ENCODE measurements at places on chromosomes 2 and 18.
A peak's percentile ranks its signal among the peaks of the same experiment; 100 is the strongest.

- no peaks in the 10 kb centered on the region for H3K36me3 ChIP-seq
- H3K4me3 ChIP-seq = no peak overlapping the region
- no peaks in the 10 kb centered on the region for H3K27me3 ChIP-seq
- H3K4me1 ChIP-seq = no peaks in the 10 kb centered on the region
- DNase-seq = no peak
Measured at GRCh38 chr2:198053148-198053547, 248.8 kb downstream of the PLCL1 start.

GRCh38 chr18:55300421-55300935, 287.5 kb downstream of the TCF4 start:
- DNase-seq = peak; percentile 73
- H3K4me3 ChIP-seq = no peak overlapping the region
- no peak overlapping the region for H3K27ac ChIP-seq
- no peaks in the 10 kb centered on the region for H3K36me3 ChIP-seq
- H3K4me1 ChIP-seq = peaks cover 5% of the 10 kb centered on the region

- peaks cover 2% of the 10 kb centered on the region for H3K36me3 ChIP-seq
- H3K4me3 ChIP-seq = no peak overlapping the region
- no peaks in the 10 kb centered on the region for H3K27me3 ChIP-seq
- no peak overlapping the region for H3K27ac ChIP-seq
- no peak for DNase-seq
Measured at GRCh38 chr2:157809212-157809611, 66.9 kb downstream of the ACVR1 start.

DNA sequence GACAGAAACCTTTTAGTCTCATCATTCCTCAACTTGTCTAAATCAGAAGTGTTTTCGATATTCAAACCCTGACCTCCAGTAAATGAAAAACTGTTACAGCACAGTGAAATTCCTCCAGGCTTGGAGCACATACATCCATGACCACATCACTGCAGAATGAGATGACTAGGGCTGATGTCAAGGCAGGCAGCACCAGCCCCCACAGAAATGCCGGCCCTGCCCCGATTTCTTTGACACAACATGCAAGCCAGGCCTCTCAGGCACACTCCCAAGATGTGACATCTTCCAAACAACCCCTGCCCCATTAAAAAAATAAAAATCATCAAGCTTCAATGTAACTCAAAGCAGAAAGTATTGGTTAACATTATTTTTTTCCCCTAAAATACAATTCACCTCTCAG, 103.3 kb downstream of the CTAGE1 start:
- no peaks in the 10 kb centered on the region for H3K36me3 ChIP-seq
- H3K27me3 ChIP-seq = no peaks in the 10 kb centered on the region
- H3K27ac ChIP-seq = no peak overlapping the region
- no peaks in the 10 kb centered on the region for H3K4me1 ChIP-seq

DNA sequence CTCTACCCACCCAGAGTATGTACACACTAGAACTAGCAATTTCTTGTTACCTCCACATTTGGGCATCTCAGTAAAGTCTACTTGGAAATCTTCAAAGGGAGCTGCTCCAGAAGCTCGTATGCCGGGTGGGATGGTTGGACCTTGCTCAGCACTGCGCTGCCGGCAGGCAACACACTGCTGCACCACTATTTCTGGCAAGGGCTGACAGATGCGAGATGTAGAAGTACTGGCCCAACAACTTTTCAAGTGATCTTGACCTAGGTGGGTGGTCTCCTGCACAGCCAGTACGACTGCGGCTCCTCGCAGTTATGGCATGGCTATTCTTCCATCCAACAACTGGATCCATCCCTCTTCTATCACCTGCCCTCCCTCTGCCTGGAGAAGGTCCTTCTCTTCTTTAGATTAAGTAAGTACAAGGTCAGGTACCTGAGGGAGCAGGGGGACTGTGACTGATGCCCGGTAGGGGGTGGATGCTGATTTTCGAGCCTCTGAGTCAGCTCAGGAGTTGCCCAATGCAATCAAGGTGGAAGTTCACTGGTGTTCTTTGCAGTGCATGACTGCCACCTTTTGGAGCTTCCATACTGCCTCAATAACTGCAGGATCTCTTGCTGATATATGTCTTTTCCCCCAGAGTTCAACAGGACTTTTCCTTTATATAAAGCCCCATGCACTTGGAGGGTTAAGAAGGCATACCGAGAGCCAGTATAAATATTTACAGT, 100.4 kb upstream of the SLC1A4 start:
- H3K4me1 ChIP-seq = no peaks in the 10 kb centered on the region
- H3K27ac ChIP-seq = no peak overlapping the region
- no peaks in the 10 kb centered on the region for H3K27me3 ChIP-seq
- H3K4me3 ChIP-seq = no peak overlapping the region
- no peaks in the 10 kb centered on the region for H3K36me3 ChIP-seq

DNA sequence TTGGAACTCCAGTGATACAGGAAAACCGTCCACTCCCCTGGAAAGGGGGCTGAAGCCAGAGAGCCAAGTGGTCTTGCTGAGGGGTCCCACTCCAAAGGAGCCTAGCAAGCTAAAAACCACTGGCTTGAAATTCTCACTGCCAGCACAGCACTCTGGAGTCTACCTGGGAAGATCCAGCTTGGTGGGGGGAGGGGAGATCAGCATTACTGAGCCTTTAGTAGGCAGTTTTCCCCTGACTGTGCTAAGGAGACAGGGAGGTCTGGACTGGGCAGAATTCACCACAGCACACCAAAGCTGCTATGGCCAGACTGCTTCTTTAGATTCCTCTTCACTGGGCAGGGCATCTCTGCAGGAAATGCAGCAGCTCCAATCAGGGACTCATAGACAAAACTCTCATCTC, 510.7 kb upstream of the LRRTM1 start:
- no peaks in the 10 kb centered on the region for H3K27me3 ChIP-seq
- H3K36me3 ChIP-seq = no peaks in the 10 kb centered on the region
- DNase-seq = no peak
- no peaks in the 10 kb centered on the region for H3K4me1 ChIP-seq
- no peak overlapping the region for H3K4me3 ChIP-seq

DNA sequence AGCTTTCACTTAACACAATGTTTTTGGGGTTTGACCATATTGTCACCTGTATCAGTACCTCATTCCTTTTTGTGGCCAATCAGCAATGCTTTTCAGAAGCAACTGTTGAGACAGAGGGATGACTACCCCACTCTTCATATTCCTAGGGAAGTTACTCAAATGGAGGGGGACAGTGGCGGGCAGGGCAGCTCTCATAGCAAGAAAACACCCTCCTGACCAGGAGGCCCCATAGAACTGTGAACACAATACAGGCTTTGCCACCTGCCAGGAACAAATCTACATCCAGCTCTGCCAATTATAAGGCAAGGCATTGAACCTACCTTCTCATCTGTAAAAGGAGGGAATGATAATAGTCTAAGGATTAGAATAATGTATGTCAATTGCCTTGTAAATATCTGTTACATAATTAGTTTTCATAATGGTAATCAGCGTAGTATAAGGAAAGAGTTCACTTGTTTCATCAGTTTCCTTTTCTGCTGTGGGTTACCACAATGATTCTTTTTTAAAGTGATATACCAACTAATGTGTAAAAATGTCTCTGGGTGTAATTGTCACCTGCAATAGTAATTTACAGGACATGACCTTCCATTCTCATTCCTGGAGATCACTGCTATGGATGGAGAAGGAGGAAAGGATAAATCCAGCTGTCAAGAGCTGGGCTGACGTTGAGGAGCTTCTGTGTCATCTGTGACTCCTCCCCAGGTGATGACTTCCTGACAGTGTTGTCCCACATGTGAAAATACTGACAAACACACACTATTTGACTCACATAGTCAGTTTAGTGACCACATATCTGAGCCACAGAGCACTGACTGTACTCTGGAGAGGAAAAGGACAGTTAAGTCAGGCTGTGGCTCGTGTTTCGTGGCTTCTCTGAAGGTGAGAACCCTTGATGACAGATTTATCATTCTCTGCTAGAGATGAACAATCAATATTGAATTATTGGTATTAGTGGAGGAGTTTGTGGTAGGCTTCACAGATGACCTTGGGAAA, 13.5 kb downstream of the ALPK2 start:
- H3K27ac ChIP-seq = no peak overlapping the region
- H3K4me1 ChIP-seq = no peaks in the 10 kb centered on the region
- H3K27me3 ChIP-seq = no peaks in the 10 kb centered on the region

DNA sequence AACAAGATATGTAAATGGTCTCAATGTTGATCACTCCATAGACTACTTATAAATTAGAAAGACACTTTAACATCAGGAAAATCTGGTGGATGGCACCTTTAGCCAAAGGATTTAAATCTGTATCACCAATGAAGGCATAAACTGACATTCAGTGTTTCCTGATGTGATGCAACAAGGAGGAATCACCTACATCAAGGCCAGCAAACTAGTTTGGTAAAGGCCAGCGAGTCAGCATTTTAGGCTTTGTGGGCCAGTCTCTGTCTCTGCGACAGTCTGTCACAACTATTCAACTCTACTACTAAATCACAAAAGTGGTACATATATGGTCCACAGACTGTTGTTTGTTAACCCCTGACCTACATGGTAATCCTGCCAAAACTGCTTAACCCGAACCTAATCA, 33.3 kb downstream of the C2orf76 start:
- no peaks in the 10 kb centered on the region for H3K27me3 ChIP-seq
- no peaks in the 10 kb centered on the region for H3K4me1 ChIP-seq
- no peak for DNase-seq
- H3K36me3 ChIP-seq = no peaks in the 10 kb centered on the region
- no peak overlapping the region for H3K4me3 ChIP-seq
- H3K27ac ChIP-seq = no peak overlapping the region

- H3K27me3 ChIP-seq = no peaks in the 10 kb centered on the region
- H3K4me3 ChIP-seq = no peak overlapping the region
- H3K4me1 ChIP-seq = no peaks in the 10 kb centered on the region
- H3K36me3 ChIP-seq = no peaks in the 10 kb centered on the region
- DNase-seq = no peak
Measured at GRCh38 chr2:55063713-55064323, 13.6 kb upstream of the RTN4 start.

GRCh38 chr2:175730050-175730449, 272.0 kb downstream of the LNPK start:
- H3K4me3 ChIP-seq = no peak overlapping the region
- no peaks in the 10 kb centered on the region for H3K36me3 ChIP-seq
- no peaks in the 10 kb centered on the region for H3K4me1 ChIP-seq
- no peaks in the 10 kb centered on the region for H3K27me3 ChIP-seq

GRCh38 chr2:73640946-73641766, 1.1 kb downstream of the NAT8 start:
- peak overlapping the region; percentile 88 for H3K27ac ChIP-seq
- no peak for DNase-seq
- peaks cover 15% of the 10 kb centered on the region for H3K4me1 ChIP-seq
- peak overlapping the region; percentile 89 for H3K4me3 ChIP-seq

DNA sequence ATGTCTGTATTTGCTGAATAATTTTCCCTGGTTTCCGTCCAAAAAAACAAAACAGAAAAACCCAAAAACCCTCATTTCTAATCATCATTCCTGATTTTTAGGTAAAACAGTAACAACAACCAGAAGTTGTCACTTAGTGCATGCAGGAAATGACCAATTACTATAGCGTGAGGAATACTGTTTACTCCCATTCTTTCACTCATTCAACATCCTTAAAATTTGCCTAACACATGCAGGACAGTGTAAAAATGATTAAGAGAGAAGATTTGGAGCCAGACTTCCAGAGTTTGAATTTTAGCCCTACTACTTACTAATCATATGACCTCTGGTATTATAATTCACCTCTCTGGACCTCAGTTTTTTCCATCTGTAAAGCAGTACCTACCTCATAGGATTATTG, 83.1 kb downstream of the FIGN start:
- no peaks in the 10 kb centered on the region for H3K36me3 ChIP-seq
- no peak overlapping the region for H3K4me3 ChIP-seq
- H3K4me1 ChIP-seq = no peaks in the 10 kb centered on the region
- no peaks in the 10 kb centered on the region for H3K27me3 ChIP-seq
- DNase-seq = no peak

DNA sequence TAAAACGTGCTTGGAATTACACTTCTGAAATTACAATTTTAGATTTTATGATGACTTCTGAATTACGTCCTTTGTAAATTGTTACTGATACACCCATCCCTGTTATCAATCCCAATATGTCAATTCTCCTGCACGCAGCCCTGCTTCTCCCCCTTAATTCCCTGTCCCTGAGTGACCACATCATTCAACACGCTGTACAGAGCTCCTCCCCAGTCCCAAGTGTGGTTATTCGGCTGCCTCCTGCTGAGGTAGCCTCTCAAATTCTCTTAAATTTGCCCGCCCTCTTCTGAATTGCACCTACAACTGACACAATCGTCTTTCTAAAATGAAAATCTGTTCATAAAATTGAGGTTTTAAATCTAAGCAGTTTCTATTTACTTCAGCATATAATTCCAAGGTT, 10.1 kb downstream of the SERPINB8 start:
- peak overlapping the region; percentile 31 for H3K4me3 ChIP-seq
- no peak for DNase-seq
- H3K4me1 ChIP-seq = no peaks in the 10 kb centered on the region
- H3K27me3 ChIP-seq = no peaks in the 10 kb centered on the region
- no peak overlapping the region for H3K27ac ChIP-seq
- H3K36me3 ChIP-seq = no peaks in the 10 kb centered on the region

DNA sequence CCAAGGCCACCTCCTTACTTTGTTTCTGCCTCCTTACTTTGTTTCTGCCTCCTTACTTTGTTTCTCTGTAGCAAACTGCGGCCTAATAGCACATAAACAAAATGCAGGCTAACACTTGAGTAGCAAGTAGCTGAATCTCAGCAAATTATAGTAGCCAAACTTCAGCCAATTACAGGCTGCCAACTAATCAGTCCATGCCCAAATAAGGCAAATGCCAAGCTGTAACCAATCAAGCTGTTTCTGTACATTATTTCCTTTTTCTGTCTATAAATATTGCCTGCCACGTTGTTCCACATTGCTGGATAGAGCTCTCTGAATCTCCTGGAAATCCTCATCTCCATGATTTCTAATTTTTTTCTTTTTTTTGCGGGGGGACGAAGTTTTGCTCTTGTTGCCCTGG, 28.7 kb upstream of the FRZB start:
- no peak for DNase-seq
- no peaks in the 10 kb centered on the region for H3K4me1 ChIP-seq
- H3K4me3 ChIP-seq = no peak overlapping the region
- no peaks in the 10 kb centered on the region for H3K27me3 ChIP-seq
- H3K36me3 ChIP-seq = no peaks in the 10 kb centered on the region

- H3K4me3 ChIP-seq = no peak overlapping the region
- no peak overlapping the region for H3K27ac ChIP-seq
- H3K27me3 ChIP-seq = no peaks in the 10 kb centered on the region
Measured at GRCh38 chr18:72155327-72155726, 388.8 kb downstream of the CBLN2 start.

- no peak overlapping the region for H3K4me3 ChIP-seq
- no peaks in the 10 kb centered on the region for H3K4me1 ChIP-seq
- H3K36me3 ChIP-seq = no peaks in the 10 kb centered on the region
- DNase-seq = no peak
- no peak overlapping the region for H3K27ac ChIP-seq
Measured at GRCh38 chr18:22420652-22421051, 2.9 kb upstream of the CTAGE1 start.

DNA sequence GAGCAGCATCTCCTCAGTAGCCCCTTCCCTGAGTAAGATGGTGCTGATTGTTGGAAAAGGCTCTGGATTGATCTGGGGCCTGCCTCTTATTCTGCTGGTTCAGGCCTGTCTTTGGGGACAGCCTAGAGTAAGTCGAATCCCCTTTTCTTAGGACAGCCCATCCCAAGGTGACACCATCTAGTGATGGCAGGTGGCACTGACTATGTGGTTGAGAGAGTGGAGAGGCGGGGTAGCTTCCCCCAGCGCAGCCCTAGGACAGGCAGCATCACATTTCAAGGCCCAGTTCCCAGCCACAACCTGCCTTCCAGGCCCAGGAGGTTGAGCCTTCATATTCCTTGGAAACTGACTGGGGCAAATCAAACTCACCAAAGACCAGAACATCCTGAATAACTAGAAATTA, 69.1 kb upstream of the B3GNT7 start:
- H3K4me3 ChIP-seq = no peak overlapping the region
- DNase-seq = no peak
- no peaks in the 10 kb centered on the region for H3K27me3 ChIP-seq
- no peaks in the 10 kb centered on the region for H3K4me1 ChIP-seq

Measured in kidney (tissue), 22 donors.